ENCODE measurements at places on chromosomes 11 and 22.

- DNase-seq: no peak
Observed at GRCh38 chr11:78149646-78150045, 10.2 kb upstream of the ALG8 start.

DNA sequence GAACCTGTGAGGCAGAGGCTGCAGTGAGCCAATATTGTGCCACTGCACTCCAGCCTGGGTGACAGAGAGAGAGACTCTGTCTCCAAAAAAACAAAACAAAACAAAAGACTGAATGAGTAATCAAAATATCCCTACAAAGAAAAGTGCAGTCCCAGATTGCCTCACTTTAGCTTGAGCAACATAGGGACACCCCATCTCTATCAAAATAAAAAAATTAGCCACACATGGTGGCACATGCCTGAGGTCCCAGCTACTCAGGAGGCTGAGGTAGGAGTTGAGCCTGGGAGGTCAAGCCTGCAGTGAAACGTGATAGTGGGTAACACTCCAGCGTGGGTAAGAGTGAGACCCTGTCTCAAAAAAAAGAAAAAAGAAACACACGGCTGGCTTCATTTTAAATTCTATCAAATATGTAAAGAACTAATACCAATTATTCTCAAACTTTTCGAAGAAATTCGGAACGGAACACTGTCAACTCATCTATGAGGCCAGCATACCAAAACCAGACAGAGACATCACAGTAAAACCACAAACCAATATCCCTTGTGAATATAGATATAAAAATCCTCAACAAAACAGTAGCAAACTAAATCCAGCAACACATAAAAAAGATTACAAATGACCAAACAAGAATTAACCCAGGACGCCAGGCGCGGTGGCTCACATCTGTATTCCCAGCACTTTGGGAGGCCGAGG is 12.9 kb downstream of the CHEK2 start:
- no peak for DNase-seq

- no peak for DNase-seq
Observed at GRCh38 chr22:27080036-27080578, 422.7 kb downstream of the MIAT start.

DNA sequence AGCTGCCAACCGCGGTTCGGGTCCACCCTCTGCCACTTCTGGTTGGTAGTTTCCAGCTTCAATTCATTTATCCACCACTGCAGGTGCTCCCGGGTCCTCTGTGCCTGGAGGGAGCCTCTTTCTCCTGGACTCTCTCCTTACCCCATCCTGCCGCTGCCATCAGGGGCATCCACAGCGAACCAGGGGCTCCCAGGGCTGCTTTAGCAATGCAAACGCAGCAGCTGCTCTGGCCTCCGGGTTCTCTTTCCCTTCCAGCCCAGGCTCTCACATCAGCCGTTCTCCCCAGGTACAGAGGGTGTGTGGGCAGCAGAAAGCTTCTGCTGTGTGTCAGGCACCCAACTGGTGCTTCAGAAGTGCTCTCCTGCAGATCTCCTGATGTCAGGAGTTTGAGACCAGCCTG is 27.9 kb downstream of the NFAM1 start:
- DNase-seq: no peak

DNA sequence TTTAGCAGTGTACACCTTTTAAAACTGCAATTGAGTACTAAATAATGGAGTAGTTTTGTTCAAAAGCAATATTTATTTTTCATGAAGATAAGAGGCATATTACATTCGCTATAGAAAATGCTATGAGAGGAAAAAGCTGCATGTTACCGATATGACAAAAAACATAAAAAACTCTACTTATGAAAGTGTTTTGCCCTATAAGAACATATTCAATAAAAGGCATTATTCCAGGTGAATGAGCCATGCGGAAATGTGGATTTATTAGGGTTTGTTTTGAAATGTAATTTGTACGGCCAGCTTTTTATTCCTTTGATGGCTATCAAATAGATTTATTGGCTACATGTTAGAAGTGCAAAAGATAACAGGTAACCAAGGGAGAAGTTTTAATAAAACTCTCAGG is 129.3 kb upstream of the DDI1 start:
- no peak for DNase-seq
